T-helper 17 cell (primary cell): ENCODE measurements at places on chromosomes 7 and 10. TPM values are rescaled to one million over a fixed set of nuclear protein-coding genes. Genes with fewer than 3 reads are reported as not detected.

LRRN3 gene
- total RNA-seq: 16.0 TPM

CYP3A5 gene
- 0.20 TPM for total RNA-seq

SEMA3D gene
- total RNA-seq: 0.12 TPM

HMX2 gene
- not detected for total RNA-seq
